ENCODE measurements at places on chromosomes 4 and X. TPM values are rescaled to one million over a fixed set of nuclear protein-coding genes. Genes with fewer than 3 reads are reported as not detected.

The CXCL13 gene
- total RNA-seq, result not detected

The EPGN gene
- 0.09 TPM for total RNA-seq

The SAGE1 gene
- not detected for total RNA-seq

The INTU gene
- total RNA-seq, result 2.7 TPM

The MAGIX gene
- 0.84 TPM for total RNA-seq

The DNASE1L1 gene
- 105 TPM for total RNA-seq

The KLHL2 gene
- total RNA-seq, result 35.6 TPM

The MGARP gene
- 0.68 TPM for total RNA-seq

The GPR173 gene
- total RNA-seq, result 1.7 TPM

The CT45A2 gene
- not detected for total RNA-seq

The RPS6KA3 gene
- total RNA-seq, result 182 TPM

The CSTF2 gene
- total RNA-seq, result 17.5 TPM

The PPEF2 gene
- not detected for total RNA-seq

The PCYT1B gene
- total RNA-seq, result under 0.01 TPM

The MAPK10 gene
- total RNA-seq, result 0.17 TPM

The NHSL2 gene
- total RNA-seq, result 28.6 TPM

The GRID2 gene
- total RNA-seq, result not detected

The ITGB1BP2 gene
- total RNA-seq, result 1.3 TPM

The MAGEE2 gene
- not detected for total RNA-seq

The C4orf33 gene
- total RNA-seq, result 7.0 TPM

The IL13RA2 gene
- total RNA-seq, result 0.23 TPM

The ODAM gene
- total RNA-seq, result not detected

The STBD1 gene
- 1.0 TPM for total RNA-seq

The ZNF630 gene
- total RNA-seq, result 1.5 TPM

The TBC1D8B gene
- total RNA-seq, result 7.9 TPM

The ADAM29 gene
- total RNA-seq, result not detected

The CCNQ gene
- total RNA-seq, result 27.0 TPM

The NPY1R gene
- 0.09 TPM for total RNA-seq

The COL4A6 gene
- total RNA-seq, result 0.68 TPM

The SPOCK3 gene
- not detected for total RNA-seq

The DTHD1 gene
- total RNA-seq, result not detected

The SPACA5B gene
- not detected for total RNA-seq

The F11 gene
- not detected for total RNA-seq

The RAB41 gene
- total RNA-seq, result not detected

The OCIAD2 gene
- 43.1 TPM for total RNA-seq

The TBC1D9 gene
- total RNA-seq, result 76.6 TPM

The FRG2 gene
- not detected for total RNA-seq

The CABS1 gene
- total RNA-seq, result not detected

The FRG1 gene
- 47.9 TPM for total RNA-seq

The MAD2L1 gene
- total RNA-seq, result 24.2 TPM

The RAB33A gene
- 0.42 TPM for total RNA-seq

The STK32B gene
- total RNA-seq, result 24.2 TPM

The CYBB gene
- not detected for total RNA-seq

The TENM3 gene
- total RNA-seq, result 38.1 TPM

The KIAA1210 gene
- not detected for total RNA-seq

The BEX5 gene
- total RNA-seq, result not detected

The CHST7 gene
- total RNA-seq, result 82.2 TPM

The STS gene
- total RNA-seq, result 6.1 TPM

The GAGE13 gene
- not detected for total RNA-seq

The FAM149A gene
- total RNA-seq, result not detected

The CCSER1 gene
- total RNA-seq, result 1.9 TPM

The RGN gene
- total RNA-seq, result 0.42 TPM

The GRIA2 gene
- not detected for total RNA-seq

The HNRNPH2 gene
- 90.0 TPM for total RNA-seq

The CLDN34 gene
- not detected for total RNA-seq

The TLR8 gene
- not detected for total RNA-seq

The MEPE gene
- not detected for total RNA-seq

The MBNL3 gene
- total RNA-seq, result 2.2 TPM

The MAGEC2 gene
- not detected for total RNA-seq

All from dermis blood vessel endothelial cell (primary cell).